ENCODE measurements at places on chromosomes 7 and 10.

DNA sequence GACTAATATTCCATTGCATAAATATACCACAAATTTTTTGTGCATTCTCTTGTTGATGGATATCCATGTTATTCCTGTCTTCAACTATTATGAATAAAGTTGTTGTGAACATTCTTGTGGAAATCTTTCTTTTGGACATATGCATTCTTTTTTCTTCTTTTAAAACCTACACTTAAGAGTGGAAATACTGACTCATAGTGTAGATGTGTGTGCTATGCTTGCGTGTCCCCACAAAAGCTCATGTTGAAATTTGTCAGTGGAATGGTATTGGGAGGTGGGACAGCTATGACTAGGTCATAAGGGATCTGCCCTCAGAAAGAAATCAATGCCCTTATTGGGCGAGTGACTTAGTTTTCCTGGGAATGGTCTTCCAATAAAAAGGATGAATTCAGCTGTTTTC, 203.6 kb upstream of the PRSS58 start:
- no peak for DNase-seq

DNA sequence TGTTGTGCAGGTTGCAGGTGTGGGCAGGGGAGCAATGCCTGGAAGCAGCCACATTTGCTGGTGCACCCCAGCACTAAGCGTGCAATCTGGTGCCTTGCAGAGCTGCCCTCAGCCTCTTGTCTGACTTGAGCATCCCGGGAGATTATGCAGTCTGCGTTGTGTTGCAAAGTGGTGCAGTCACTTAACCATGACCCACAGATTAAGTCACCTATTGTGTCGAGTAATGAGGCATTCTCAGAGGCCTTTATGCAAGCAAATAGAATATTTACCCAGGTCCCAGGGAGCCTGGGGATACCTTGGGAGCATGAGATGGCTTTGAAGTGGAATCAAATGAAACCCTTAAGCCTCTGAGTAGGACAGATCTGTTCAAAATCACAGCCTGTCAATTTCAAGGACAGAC, 529.0 kb downstream of the TYW1 start:
- DNase-seq, result no peak

DNA sequence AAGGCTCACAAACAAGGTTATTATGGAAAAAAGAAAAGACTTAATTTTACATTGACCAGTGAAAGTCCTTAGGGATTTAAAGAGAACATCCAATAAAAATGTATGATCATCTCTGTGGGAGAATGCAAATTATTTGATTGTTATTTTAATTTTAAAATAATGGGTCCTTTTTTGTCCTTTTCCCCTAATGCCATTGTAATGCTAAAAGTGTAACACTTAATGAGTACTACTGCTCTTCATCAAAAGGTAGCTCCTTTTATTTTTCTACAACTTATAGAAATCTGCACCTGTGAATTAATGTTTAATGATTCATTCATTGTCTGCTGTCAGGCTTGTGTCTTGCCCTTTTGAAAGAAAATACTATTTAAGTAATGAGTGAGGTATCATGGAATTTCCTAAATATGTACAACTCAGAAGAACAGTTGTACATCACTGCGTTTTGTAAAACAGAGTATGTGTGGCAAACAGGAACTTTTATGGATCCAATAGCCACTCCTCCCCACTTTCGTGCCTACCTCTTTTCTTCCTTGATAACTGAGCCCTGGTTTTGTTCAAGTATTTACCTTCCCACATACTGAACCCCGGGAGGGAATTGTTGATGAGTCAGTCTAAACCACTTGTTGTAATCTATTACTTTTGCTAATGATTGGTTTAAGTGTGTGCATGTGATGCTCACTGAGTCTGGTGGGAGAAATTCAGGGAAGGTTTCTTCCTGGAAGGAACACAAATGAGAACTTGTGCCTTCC, 19.9 kb upstream of the TRUB1 start:
- DNase-seq, result no peak

GRCh38 chr7:24609059-24609458, 35.8 kb downstream of the PALS2 start:
- no peak for DNase-seq

- peak; percentile 19 for DNase-seq
These were observed 21.1 kb upstream of the HBP1 start for GRCh38 chr7:107147464-107148393.

All from T follicular helper cell (primary cell).